ENCODE measurements at places on chromosomes 2 and 18.
A peak's percentile ranks its signal among the peaks of the same experiment; 100 is the strongest.

- no peaks in the 10 kb centered on the region for H3K4me1 ChIP-seq
- no peak for DNase-seq
- peak overlapping the region; percentile 36 for H3K27ac ChIP-seq
- no peaks in the 10 kb centered on the region for H3K27me3 ChIP-seq
- no peaks in the 10 kb centered on the region for H3K36me3 ChIP-seq
- no peak overlapping the region for H3K4me3 ChIP-seq
Observed at GRCh38 chr2:85930129-85931124, 41.6 kb upstream of the ST3GAL5 start.

- no peaks in the 10 kb centered on the region for H3K36me3 ChIP-seq
- no peaks in the 10 kb centered on the region for H3K27me3 ChIP-seq
- H3K27ac ChIP-seq: no peak overlapping the region
- no peak overlapping the region for H3K4me3 ChIP-seq
- DNase-seq: no peak
- no peaks in the 10 kb centered on the region for H3K4me1 ChIP-seq
Observed at GRCh38 chr18:78868330-78869316, 111.0 kb upstream of the SALL3 start.

GRCh38 chr2:127609031-127609751, 36.8 kb upstream of the GPR17 start:
- DNase-seq: no peak
- H3K4me1 ChIP-seq: no peaks in the 10 kb centered on the region
- no peaks in the 10 kb centered on the region for H3K27me3 ChIP-seq

- no peaks in the 10 kb centered on the region for H3K36me3 ChIP-seq
- H3K27me3 ChIP-seq: no peaks in the 10 kb centered on the region
- no peak for DNase-seq
- no peaks in the 10 kb centered on the region for H3K4me1 ChIP-seq
Observed at GRCh38 chr2:58921676-58922075, 680.6 kb upstream of the FANCL start.

GRCh38 chr2:224893848-224894247, 148.4 kb downstream of the DOCK10 start:
- H3K4me1 ChIP-seq: no peaks in the 10 kb centered on the region
- H3K36me3 ChIP-seq: no peaks in the 10 kb centered on the region
- H3K27ac ChIP-seq: no peak overlapping the region
- DNase-seq: no peak
- no peaks in the 10 kb centered on the region for H3K27me3 ChIP-seq

GRCh38 chr2:223967981-223968380, 10.7 kb downstream of the MRPL44 start:
- no peak overlapping the region for H3K27ac ChIP-seq
- H3K4me3 ChIP-seq: no peak overlapping the region
- H3K4me1 ChIP-seq: no peaks in the 10 kb centered on the region

DNA sequence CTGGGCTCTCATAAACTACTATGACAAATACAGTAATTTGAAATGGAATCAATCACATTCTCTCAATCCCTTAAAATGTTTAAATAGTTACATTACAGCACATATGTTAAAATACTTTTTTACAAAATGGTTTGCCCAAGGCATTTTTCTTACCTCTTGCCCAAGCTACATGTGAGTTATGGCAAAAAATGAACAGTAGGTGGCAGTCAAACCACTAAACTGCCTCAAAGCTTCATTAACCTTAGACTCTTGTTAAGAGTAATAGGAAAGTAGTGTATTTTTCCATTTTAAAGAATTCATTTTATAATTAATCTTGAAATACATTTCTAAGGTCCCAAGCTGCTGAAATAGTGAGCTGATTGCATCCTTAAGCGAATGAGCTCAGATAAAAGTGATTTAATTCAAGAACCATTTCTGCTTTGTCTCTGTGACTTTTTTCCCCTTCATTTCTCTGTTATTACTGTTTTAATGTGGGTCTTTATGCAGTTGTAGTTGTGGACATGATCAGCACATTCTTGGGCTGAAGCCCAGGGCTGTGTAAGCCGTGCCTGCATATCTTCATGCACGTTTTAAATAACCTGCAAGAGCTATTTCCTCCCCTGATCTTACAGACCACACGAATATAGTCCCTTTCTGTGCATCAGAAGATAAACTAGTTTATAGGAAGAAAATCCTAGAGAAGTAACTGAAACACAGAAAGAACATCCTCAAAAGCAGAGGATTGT, 311.8 kb downstream of the LNPK start:
- DNase-seq: no peak
- no peak overlapping the region for H3K4me3 ChIP-seq
- H3K27ac ChIP-seq: no peak overlapping the region

- H3K27me3 ChIP-seq: no peaks in the 10 kb centered on the region
- H3K27ac ChIP-seq: peak overlapping the region; percentile 3
- DNase-seq: no peak
- no peaks in the 10 kb centered on the region for H3K36me3 ChIP-seq
- peaks cover 22% of the 10 kb centered on the region for H3K4me1 ChIP-seq
- H3K4me3 ChIP-seq: no peak overlapping the region
Observed at GRCh38 chr2:164739966-164740365, 101.7 kb downstream of the COBLL1 start.

- H3K4me1 ChIP-seq: no peaks in the 10 kb centered on the region
- no peaks in the 10 kb centered on the region for H3K36me3 ChIP-seq
- no peak overlapping the region for H3K27ac ChIP-seq
- no peak overlapping the region for H3K4me3 ChIP-seq
Observed at GRCh38 chr2:211175956-211176355, 619.6 kb downstream of the CPS1 start.

- no peak overlapping the region for H3K4me3 ChIP-seq
- no peak overlapping the region for H3K27ac ChIP-seq
- no peak for DNase-seq
- no peaks in the 10 kb centered on the region for H3K4me1 ChIP-seq
- H3K36me3 ChIP-seq: no peaks in the 10 kb centered on the region
Observed at GRCh38 chr2:145230546-145230945, 710.6 kb upstream of the ZEB2 start.

DNA sequence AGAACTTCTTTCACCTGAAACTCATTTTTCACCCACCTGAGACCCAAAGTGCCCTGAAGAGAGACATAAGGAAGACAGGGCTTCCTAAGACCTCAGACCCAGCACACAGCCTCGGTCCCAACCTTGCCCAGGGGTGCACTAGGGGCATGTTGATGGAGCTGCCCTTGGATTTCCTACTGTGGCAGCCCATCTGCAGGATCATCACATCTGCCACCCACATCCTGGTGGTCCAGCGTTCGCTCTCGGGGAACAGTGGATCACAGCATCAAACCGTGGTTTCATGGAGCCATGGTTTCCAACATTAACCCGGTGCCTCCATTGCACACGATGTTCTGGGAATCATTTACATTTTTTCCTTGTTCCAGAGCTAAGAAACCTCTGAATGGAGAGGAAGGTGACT, 186.4 kb downstream of the TFCP2L1 start:
- no peak overlapping the region for H3K4me3 ChIP-seq
- H3K27me3 ChIP-seq: no peaks in the 10 kb centered on the region
- H3K27ac ChIP-seq: no peak overlapping the region
- H3K4me1 ChIP-seq: no peaks in the 10 kb centered on the region
- no peaks in the 10 kb centered on the region for H3K36me3 ChIP-seq

- DNase-seq: no peak
- H3K4me1 ChIP-seq: peaks cover 11% of the 10 kb centered on the region
- H3K27me3 ChIP-seq: no peaks in the 10 kb centered on the region
- no peaks in the 10 kb centered on the region for H3K36me3 ChIP-seq
- no peak overlapping the region for H3K4me3 ChIP-seq
Observed at GRCh38 chr2:65379721-65380171, 52.7 kb downstream of the SPRED2 start.

DNA sequence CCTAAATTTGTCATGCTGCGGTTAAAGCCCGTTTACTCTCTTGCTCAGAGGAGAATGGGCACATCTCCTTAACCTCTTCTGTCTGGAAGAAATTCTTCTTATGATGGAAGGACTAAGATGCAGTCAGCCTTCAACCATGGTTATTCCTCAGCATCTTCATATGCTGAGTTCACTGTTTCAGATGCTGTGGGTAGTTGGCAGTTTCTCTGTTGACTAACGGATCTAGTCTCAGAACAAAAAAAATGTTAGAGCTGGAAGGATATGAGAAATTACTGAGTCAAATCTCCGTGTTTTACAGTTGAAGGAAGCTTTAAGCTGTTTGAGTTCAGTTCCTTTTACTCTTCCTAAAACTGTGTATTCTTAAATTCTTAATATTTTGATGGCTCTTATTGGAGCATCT, 43.6 kb upstream of the PGAP1 start:
- no peak for DNase-seq
- no peak overlapping the region for H3K27ac ChIP-seq
- no peaks in the 10 kb centered on the region for H3K4me1 ChIP-seq

GRCh38 chr2:138122891-138123290, 158.6 kb downstream of the HNMT start:
- no peaks in the 10 kb centered on the region for H3K36me3 ChIP-seq
- H3K27ac ChIP-seq: no peak overlapping the region
- no peak overlapping the region for H3K4me3 ChIP-seq
- no peaks in the 10 kb centered on the region for H3K4me1 ChIP-seq
- DNase-seq: no peak
- no peaks in the 10 kb centered on the region for H3K27me3 ChIP-seq

DNA sequence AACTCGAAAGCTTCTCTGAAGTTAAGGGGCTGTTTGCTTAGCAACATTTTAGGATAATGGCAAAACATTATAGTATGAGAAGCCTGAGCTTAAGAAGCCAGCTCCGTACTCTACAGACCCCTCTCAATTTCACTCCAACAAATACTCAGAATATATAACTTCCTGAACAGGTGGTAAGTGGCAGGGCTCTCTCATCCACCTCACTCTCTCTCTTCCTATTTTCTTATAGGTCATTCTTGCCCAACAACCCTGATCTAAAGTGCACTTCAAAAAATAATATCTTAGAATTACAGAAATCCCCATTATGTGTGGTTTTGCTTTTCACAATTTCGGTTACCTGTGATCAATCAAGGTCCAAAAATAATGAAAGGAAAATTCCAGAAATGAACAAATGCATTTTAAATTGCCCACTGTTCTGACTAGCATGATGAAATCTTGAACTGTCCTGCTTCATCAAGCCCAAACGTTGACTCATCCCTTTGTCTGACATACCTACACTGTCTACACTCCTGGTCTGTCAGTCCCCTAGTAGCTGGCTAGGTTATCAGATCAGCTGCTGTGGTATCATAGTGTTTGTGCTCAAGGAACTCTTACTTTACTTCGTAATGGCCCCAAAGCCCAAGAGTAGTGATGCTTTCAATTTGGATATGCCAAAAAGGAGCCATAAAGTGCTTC, 122.8 kb upstream of the COL5A2 start:
- no peaks in the 10 kb centered on the region for H3K36me3 ChIP-seq
- no peak overlapping the region for H3K4me3 ChIP-seq
- H3K4me1 ChIP-seq: no peaks in the 10 kb centered on the region
- no peak for DNase-seq

DNA sequence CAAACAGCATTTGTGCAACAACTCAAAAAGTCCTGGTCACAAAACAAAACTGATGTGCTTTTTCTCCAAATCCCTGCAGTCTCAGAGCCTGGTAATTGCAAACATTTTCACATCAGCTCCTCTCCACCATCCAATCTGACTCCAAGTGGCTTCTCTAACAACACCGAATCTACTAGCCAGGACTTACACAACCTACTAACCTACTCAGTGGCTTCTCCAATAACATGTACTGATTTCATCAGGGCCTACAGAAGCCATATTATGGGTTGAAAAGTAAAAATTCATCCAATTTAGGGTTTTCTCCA, 104.3 kb downstream of the COLEC12 start:
- DNase-seq: no peak
- no peaks in the 10 kb centered on the region for H3K4me1 ChIP-seq
- H3K36me3 ChIP-seq: no peaks in the 10 kb centered on the region
- no peaks in the 10 kb centered on the region for H3K27me3 ChIP-seq
- H3K4me3 ChIP-seq: no peak overlapping the region

DNA sequence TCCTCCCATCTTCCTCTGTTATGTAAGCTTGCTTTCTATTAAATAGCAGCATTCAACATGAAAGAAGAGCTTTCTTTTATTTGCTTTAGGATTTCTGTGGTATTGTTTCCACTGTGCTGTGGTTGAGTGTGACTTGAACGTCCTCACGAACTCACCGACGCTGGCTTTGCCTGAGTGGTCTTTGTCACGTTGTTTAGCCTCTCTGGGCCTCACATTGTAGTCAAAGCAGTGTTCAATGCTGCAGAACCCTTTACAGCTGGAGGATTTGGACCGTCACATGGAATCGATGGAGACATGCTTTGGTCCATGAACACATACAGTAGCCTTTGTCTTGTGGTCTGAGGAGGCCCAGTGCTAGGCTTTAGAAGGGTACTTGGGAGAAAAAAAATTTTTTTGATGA, 66.3 kb downstream of the TANC1 start:
- no peaks in the 10 kb centered on the region for H3K36me3 ChIP-seq
- no peak for DNase-seq
- peaks cover 44% of the 10 kb centered on the region for H3K4me1 ChIP-seq
- H3K27ac ChIP-seq: peak overlapping the region; percentile 7
- no peak overlapping the region for H3K4me3 ChIP-seq
- H3K27me3 ChIP-seq: no peaks in the 10 kb centered on the region

GRCh38 chr2:197972061-197972460, 167.7 kb downstream of the PLCL1 start:
- H3K36me3 ChIP-seq: no peaks in the 10 kb centered on the region
- peaks cover 35% of the 10 kb centered on the region for H3K4me1 ChIP-seq
- DNase-seq: peak; percentile 87

DNA sequence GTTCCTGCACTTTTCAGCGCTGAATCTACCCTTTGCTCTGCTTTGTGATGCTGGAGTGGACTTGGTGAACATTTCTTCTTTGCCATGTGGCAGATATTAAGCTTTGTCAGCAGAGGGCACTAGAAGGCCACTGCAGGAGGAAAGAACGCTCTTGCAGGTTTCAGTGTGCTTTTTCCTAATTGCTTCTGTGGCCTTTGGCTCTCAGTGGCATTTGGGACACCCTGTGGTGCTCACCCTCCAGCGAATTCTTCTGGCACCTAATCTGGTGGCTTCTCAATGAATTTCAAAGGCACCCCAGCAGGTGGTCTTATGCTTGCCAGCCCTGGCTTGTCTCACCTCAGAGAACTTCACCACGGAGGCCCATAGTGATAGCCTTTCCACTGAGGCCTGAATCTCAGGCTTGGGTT, 146.7 kb downstream of the MYO3B start:
- H3K4me1 ChIP-seq: no peaks in the 10 kb centered on the region
- no peak for DNase-seq
- H3K27ac ChIP-seq: no peak overlapping the region
- no peaks in the 10 kb centered on the region for H3K27me3 ChIP-seq
- H3K36me3 ChIP-seq: no peaks in the 10 kb centered on the region

DNA sequence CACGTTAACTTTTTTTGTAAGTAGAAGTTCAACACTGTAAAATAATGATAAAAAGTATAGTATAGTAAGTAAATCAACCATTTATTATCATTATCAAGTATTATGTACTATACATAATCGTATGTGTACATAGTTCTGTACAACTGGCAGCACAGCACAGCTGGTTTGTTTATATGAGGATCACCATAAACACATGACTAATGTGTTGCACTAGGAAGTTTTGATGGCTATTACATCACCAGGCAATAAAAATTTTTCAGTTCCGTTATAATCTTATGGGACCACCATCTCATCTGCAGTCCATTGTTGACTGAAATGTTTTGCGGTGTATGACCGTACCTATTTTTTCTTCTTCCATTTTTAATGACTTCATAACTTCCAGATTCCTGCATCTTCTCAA, 39.2 kb upstream of the ZNF385B start:
- H3K4me1 ChIP-seq: no peaks in the 10 kb centered on the region
- H3K27me3 ChIP-seq: no peaks in the 10 kb centered on the region
- no peak overlapping the region for H3K4me3 ChIP-seq
- no peak overlapping the region for H3K27ac ChIP-seq
- H3K36me3 ChIP-seq: no peaks in the 10 kb centered on the region

- no peaks in the 10 kb centered on the region for H3K36me3 ChIP-seq
- H3K27ac ChIP-seq: no peak overlapping the region
- no peak for DNase-seq
- no peaks in the 10 kb centered on the region for H3K4me1 ChIP-seq
Observed at GRCh38 chr2:11610624-11611242, 59.3 kb downstream of the NTSR2 start.
